ENCODE measurements at places on chromosomes 3 and 15.

GRCh38 chr15:38354315-38354929 lies 99.5 kb upstream of the FAM98B start:
- DNase-seq = peak; percentile 52

- peak; percentile 55 for DNase-seq
Observed at GRCh38 chr15:51737522-51738305, at the start of gene LYSMD2. LYSMD2 (minus strand) TSS chr15:51737655; CDS start chr15:51737622, 33 bp downstream.

- no peak for DNase-seq
Observed at GRCh38 chr15:77851691-77852090, 219.0 kb upstream of the LINGO1 start.

- DNase-seq = no peak
Observed at GRCh38 chr3:71089271-71089847, 494.2 kb downstream of the FOXP1 start.

DNA sequence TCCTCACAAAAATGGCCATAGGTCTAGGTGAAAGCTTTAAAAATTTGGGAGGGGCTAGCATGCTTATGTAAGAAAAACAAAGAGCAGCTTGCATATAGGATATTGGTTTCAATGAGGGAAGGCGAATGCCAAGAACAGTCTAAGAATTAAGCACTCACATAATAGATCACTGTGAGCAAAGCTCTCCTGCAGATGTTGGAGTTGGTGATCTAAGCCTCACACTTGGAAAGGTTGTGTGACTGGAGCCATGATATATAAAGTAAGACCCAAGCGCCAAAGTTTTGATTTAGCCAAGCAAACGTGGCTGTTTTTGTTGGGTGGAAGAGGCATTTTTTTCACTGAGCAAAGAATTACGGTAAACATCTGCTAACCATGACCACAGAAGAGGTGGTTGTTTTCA lies 237.5 kb downstream of the FOXP1 start:
- no peak for DNase-seq

GRCh38 chr3:111690242-111690641 lies 95.1 kb upstream of the ZBED2 start:
- DNase-seq = no peak

GRCh38 chr3:151395806-151396205 lies 11.3 kb upstream of the P2RY12 start:
- peak; percentile 85 for DNase-seq
